ENCODE measurements at places on chromosomes 4 and X. TPM values are rescaled to one million over a fixed set of nuclear protein-coding genes. Genes with fewer than 3 reads are reported as not detected.

Gene PGAM4
- total RNA-seq, result 0.85 TPM

Gene DIPK2B
- not detected for total RNA-seq

Gene SOD3
- total RNA-seq, result not detected

Gene HSD17B11
- total RNA-seq, result 26.7 TPM

Gene FRG2
- 0.40 TPM for total RNA-seq

Gene GCNA
- 4.2 TPM for total RNA-seq

Gene PNMA6F
- total RNA-seq, result not detected

Gene GLRA2
- total RNA-seq, result not detected

Gene AKAP14
- total RNA-seq, result not detected

Gene KLKB1
- total RNA-seq, result 0.22 TPM

Gene COL4A6
- not detected for total RNA-seq

Gene CLCN5
- 3.0 TPM for total RNA-seq

Gene RAB40AL
- 0.49 TPM for total RNA-seq

Gene SHROOM2
- not detected for total RNA-seq

Gene NSG1
- total RNA-seq, result 16.3 TPM

Gene NLGN4X
- total RNA-seq, result not detected

Gene DCAF4L1
- total RNA-seq, result 0.33 TPM

Gene UPF3B
- 22.7 TPM for total RNA-seq

Gene TIGD2
- 4.1 TPM for total RNA-seq

Gene VCX3A
- total RNA-seq, result not detected

Gene RHOXF2B
- not detected for total RNA-seq

Gene SATL1
- not detected for total RNA-seq

Gene MORC4
- 11.3 TPM for total RNA-seq

Gene NALF2
- 0.46 TPM for total RNA-seq

Gene SSX4B
- total RNA-seq, result not detected

Gene PAGE2B
- total RNA-seq, result not detected

Gene ZCCHC18
- total RNA-seq, result 2.9 TPM

Gene TCEAL2
- total RNA-seq, result not detected

Gene CCDC160
- not detected for total RNA-seq

Gene FAM114A1
- 0.31 TPM for total RNA-seq

Gene AKAP17A
- total RNA-seq, result 74.5 TPM

Gene SCOC
- 39.6 TPM for total RNA-seq

Gene H2BW2
- not detected for total RNA-seq

Gene TMEM156
- total RNA-seq, result 7.3 TPM

Gene EMCN
- not detected for total RNA-seq

Gene FSTL5
- not detected for total RNA-seq

Gene WAS
- total RNA-seq, result 81.9 TPM

Gene NLGN3
- total RNA-seq, result 0.46 TPM

Gene MAGEB17
- not detected for total RNA-seq

Gene ATP8A1
- 24.4 TPM for total RNA-seq

Gene OTUD6A
- not detected for total RNA-seq
